Heart left ventricle (tissue), 16 donors: ENCODE measurements at places on chromosomes 6 and 20. TPM values are rescaled to one million over a fixed set of nuclear protein-coding genes. Genes with fewer than 3 reads are reported as not detected.
A peak's percentile ranks its signal among the peaks of the same experiment; 100 is the strongest.

MYCT1 gene
- 18.4 TPM for total RNA-seq

RHAG gene
- total RNA-seq = not detected

- DNase-seq = no peak
Measured at GRCh38 chr20:46557231-46557956, 6.9 kb upstream of the OCSTAMP start.

- no peak for DNase-seq
Measured at GRCh38 chr6:103797738-103798137, 1062.0 kb downstream of the HACE1 start.

DNA sequence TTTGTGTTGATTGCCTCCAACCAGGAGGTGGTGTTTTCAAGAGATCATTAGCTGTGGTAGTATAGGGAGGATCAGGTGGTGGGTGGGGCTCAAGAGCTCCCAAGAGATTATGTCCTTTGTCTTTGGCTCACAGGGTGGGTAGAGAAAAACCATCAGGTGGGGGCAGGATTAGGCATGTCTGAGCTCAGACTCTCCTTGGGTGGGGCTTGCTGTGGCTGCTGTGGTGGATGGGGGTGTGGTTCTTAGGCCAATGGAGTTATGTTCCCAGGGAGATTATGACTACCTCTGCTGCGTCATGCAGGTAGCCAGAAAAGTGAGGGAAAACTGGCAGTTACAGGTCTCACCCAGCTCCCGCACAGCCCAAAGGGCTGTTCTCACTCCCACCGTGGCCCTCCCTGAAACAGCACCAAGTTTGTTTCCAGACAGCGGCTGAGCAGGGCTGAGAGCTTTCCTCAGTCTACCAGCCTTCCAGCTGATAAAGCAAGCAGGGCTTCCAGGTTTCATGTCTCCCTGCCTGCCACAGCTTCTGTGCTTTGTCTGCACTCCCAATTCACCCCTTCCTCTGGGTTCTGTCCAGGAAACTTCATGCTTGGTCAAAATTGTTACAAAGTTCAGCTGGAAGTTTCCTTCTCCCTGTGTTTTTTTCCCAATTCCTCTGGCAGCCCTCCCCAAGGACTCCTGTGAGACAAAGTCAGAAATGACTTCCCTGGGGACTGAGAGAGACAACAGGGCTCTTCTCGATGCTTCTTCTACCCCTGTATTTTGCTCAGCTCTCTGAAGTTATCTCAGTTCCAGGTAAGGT is 481.1 kb upstream of the MAN1A1 start:
- DNase-seq = peak; percentile 45

DNA sequence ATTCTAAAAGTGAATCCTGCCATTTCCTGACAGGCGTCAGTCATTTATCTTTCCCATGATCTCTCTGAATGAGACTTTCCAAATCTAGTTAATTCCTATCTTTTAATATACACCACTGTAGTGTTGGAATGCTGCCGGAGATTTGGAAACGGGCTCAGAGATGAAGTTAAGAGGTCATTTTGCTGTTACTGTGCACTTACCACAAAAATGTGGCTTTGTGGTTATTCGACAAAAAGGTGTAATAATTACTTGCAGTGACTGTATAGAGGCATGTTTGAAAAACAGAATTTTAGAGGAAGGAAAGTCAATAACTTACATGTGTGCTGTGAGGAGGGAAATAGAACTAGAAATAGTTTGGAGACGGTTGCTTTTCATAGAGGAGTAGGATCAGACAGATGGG is 460.2 kb upstream of the BTBD3 start:
- DNase-seq = no peak

DNA sequence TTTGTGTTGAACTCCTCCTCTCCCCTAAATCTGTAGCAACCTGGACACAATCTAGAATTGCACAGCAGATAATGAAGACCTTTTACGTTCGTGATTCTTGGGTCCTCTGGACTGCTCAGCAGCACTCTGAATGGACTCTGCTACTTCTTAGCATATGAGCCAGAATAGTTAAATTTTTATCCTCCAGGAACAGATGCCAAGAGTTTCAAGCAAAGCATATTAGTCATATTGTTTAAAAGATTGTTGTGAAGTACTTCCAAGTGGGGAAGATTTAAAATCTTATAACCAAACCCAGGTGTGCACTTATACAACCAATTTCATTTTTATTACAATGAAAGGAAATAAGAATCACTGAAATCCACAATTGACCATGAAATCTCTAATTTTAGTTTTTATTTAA is 118.9 kb upstream of the EXOC2 start:
- no peak for DNase-seq
